ENCODE measurements at places on chromosomes 12 and 14.

GRCh38 chr14:55721353-55721752 is 141.3 kb downstream of the KTN1 start:
- no peak for DNase-seq

DNA sequence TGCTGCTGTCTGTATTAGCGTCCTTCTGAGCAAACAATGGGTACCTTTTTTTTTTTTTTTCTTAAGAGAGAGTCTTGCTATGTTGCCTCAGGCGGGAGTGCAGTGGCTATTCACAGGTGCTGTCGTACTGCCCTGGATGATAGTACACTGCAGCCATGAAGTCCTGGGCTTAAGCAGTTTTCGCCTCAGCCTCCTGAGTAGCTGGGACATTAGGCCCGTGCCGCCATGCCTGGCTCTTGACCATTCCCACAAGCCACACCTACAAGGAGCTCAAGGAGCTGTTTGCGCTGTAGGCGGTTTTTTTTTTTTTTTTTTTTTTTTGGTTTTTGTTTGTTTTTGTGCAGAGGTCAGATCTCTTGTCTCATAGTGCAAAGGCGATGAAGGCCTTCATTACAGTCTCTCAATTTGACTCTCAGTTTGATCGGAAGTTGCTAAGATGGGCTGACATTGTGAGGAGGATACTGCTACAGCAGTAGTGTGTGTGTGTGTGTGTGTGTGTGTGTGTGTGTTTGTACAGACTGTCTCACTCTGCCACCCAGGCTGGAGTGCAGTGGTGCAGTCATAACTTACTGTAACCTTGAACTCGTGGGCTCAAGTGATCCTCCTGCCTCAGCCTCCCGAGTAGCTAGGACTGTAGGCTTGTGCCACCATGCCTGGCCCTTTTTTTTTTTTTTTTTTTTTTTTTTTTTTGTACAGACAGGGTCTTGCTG is 34.2 kb downstream of the TRAF3 start:
- DNase-seq, result no peak

- no peak for DNase-seq
Measured at GRCh38 chr14:95832012-95832411, 44.6 kb upstream of the TUNAR start.

- DNase-seq, result no peak
Measured at GRCh38 chr14:83172363-83172762, 1638.7 kb upstream of the SEL1L start.

DNA sequence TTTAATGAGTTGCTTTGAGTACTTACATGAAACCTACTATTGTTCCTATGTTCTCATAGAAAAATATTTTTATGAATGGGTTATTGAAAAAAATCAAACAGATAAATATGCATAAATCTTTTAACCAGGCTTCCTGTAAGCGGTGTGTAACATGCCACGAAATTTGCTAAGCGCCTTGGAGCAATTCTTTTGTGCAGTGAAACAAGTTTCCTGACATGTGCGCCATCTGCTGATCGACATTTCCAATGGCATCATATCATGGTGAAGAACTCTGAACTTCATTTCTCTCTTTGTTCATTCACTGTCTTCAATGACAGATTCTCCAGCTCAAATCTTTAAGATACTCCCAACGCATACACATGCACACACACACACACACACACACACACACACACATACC is 145.6 kb upstream of the NAV3 start:
- DNase-seq, result no peak

GRCh38 chr14:61565181-61565580 is 130.1 kb upstream of the HIF1A start:
- no peak for DNase-seq

GRCh38 chr14:39175445-39176262 is 600 bp downstream of the PNN start:
- peak; percentile 20 for DNase-seq

DNA sequence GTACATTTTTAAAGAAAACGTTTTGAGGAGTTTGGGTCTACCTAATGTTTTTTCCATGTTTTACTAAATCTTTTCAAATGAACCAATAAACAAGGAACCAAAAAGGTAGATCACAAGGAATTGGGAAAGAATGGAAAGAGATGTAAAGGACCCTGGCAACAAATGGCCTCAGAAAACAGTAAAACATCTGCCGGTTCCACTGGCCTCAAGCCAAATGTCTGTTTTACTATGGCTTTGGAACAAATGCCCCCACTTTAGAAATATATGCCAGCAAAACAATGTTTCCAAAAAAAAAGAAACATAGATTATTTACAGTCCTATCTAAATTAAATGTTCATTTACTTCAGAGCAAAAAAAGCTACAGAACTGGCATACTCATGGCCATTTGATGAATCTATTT is 3.0 kb downstream of the TRMT5 start:
- no peak for DNase-seq

- DNase-seq, result no peak
Measured at GRCh38 chr12:5066251-5066650, 22.6 kb downstream of the KCNA5 start.

DNA sequence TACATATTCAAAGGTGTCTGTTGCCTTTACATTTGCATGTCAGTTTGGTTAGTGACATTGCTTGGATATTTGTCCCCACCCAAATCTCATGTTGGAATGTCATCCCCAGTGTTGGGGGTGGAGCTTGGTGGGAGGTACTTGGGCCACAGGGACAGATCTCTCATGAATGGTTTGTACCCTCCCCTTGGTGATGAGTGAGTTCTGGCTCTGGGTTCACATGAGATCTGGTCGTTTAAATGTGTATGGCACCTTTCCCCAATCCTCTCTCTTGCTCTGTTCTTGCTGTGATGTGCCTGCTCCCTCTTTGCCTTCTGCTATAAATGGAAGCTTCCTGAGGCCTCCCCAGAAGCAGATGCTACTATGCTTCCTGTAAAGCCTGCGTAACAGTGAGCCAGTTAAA is 207.9 kb upstream of the DIO3 start:
- no peak for DNase-seq

- no peak for DNase-seq
Measured at GRCh38 chr14:65226824-65227604, 124.7 kb upstream of the MAX start.

GRCh38 chr12:122182887-122183587 is at the start of gene LRRC43:
LRRC43 (plus strand) TSS chr12:122183123; CDS start chr12:122183145, 22 bp downstream.
- no peak for DNase-seq

DNA sequence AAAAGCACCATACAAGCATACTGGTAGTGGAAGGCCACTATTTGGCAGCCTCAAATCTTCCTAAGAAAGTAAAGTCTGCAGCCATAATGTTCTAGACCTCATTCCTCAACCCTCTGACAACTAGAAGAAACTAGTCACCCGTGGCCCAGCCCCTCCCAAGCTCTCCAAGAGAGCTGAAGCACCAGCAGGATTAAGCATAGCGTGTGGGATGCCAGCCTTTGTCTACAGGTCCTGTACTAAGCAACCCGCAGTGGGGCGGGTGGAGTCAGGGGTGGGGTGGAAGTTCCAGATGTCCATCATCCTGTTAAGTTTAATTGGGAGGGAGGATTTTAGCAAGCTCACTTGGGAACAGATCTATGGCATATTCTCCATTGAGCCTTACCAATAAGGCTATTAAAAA is 14.2 kb downstream of the SLC11A2 start:
- no peak for DNase-seq

GRCh38 chr12:95674631-95675030 is 115.9 kb downstream of the NTN4 start:
- no peak for DNase-seq

DNA sequence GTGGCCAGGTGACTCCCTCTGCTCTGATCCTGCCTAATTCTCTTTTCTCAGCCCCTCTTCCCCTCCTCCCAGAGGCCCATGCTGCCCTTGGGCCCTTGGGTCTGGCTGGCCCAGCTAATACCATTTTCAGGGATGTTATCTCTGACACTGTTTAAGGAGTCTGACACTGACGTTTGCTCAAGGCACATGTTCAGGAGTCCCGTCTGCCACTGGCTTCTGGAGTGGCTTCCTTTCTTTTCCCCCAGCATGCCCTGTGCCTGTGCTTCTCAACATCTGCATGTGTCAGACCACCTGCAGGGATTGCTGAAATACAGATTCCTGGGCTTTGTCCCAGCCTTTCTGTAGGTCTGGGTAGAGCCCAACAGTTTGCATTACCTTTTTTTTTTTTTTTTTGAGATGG is 128.9 kb downstream of the BCL11B start:
- no peak for DNase-seq

- DNase-seq, result no peak
Measured at GRCh38 chr12:47875746-47876439, 28.9 kb downstream of the VDR start.

- DNase-seq, result no peak
Measured at GRCh38 chr12:89427508-89428156, 75.3 kb upstream of the DUSP6 start.

GRCh38 chr12:53255996-53256395 is 12.1 kb upstream of the ESPL1 start:
- DNase-seq, result no peak

GRCh38 chr14:49559979-49560768 is 26.0 kb downstream of the RPS29 start:
- DNase-seq, result no peak

DNA sequence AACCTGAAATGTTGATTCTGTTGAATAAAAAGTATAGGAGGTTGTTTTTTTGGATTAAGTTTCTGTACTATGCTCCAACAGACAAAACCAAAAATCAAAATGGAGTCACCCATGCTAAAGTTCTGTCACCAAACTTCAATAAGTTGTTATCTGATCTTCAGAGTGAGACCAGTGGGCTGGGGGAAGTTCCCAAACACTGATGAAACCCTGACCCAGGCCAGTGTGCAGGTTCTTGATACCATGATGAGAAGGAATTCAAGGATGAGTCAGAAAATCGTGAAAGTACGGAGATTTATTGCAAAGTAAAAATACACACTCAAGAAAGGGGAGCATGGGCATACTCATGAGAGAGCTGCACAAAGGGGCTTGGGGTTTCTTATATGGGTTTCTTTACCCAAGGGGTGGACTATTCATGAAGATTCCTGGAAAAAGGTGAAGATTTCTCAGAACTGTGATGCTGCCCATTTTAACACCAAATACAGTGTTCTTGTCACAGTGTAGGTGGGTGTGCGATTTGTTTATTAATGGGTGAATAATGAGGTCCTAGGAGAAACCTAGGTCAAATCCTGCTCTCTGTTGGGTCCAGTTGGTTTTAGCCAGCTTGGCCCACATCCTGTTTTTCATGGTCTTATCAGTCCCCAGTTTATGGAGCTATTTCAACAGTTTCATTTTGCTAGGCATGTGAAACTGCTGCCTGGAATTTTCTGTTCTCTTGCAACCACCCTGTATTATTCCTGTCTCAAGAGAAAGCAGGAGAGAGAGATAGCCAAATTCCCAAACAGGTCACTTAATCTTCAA is 27.5 kb upstream of the DENND5B start:
- no peak for DNase-seq

- no peak for DNase-seq
Measured at GRCh38 chr14:65019944-65020566, 33.4 kb downstream of the FNTB start.

- DNase-seq, result no peak
Measured at GRCh38 chr12:49340095-49340870, 3.3 kb upstream of the C1QL4 start.

GRCh38 chr12:123748661-123749060 is 13.4 kb upstream of the DNAH10 start:
- no peak for DNase-seq

DNA sequence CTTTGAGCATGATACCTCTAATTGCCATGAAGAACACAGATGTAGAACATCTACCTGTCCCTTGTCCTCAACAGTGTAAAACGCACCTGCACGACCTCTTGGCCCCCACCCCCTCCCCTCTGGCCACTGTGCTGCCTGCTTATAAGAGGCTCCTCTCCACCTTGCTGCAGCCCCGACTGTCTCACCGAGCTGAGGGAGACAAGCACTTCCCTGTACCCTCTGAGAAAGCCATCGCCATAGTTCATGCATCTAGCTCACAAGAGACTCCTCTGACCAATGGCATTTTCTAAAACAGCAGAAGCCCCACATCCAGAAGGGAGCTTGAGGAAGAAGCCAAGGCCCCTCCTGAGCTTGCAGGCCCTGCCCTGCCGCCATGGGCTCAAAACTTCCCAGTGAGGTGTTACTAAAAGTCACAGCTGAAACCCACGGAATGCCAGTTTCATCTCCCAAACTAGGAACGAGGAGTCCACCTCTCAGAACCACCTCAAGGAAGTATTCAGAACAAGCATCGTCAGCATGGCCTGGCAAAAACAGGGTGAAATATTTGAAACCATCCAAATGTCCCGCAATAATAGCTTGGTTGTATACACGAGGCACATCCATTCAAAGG is 21.5 kb upstream of the ANO2 start:
- DNase-seq, result no peak

DNA sequence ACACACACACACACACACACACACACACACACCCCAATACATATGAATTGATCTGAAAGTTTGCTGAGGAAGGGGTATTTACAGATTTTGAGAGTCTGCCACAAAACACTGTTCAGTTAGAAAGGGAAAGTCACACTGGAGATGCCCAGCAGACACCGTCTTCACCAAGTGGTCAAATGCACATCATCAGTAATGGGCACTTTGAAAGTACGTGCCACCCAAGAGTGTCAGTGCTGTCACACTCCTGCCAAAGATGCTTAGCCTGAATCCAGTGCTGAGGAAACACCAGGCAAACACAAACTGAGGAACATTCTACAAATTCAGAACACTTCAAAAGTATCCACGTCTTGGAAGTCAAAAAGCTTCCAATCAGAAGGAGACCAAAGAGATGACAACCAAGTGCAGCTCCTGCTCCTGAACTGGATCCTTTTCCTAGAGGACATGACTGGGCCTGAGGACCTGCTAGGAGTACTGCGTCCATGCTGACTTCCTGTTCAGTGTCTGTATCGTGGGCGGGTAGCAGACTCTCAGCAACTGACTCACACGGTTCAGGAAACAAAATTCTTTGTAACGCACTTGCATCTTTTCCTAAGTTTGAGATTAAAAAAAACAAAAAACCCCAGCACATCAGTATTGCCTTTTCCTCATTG is 18.6 kb downstream of the PSMC1 start:
- no peak for DNase-seq

DNA sequence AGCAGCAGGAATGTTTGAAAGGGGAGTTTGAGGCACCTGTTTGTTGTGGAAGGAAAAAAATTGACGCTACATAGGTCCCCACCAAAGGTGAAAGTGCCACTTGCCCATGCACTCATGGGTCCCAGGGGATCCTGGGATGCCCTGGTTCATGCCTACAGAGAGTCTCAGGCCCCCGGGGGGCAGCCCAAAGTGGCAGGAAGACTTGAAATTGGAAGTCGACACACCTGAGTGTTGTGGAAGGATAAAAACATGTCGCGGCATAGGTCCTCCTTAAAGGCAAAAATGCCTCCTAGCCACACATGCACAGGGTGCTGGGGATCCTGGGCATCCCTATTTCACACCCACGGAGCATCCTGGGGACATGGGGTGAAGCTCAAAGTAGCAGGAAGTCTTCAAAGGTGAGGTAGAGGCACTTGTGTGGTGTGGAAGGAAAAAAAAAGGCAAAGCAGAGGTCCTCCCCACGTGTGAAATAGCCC is 576.1 kb downstream of the ALG10 start:
- no peak for DNase-seq

- DNase-seq, result no peak
Measured at GRCh38 chr14:82999802-83000201, 1466.1 kb upstream of the SEL1L start.

GRCh38 chr12:119578112-119578511 is 15.5 kb upstream of the TMEM233 start:
- no peak for DNase-seq

GRCh38 chr12:57237932-57238853 is 8.7 kb downstream of the SHMT2 start:
- no peak for DNase-seq

- no peak for DNase-seq
Measured at GRCh38 chr12:21608196-21608595, 3.5 kb upstream of the GYS2 start.

- DNase-seq, result no peak
Measured at GRCh38 chr14:68047906-68048305, 228.3 kb downstream of the RAD51B start.

All from stimulated activated CD8-positive, alpha-beta memory T cell treated with anti-CD3 and anti-CD28 coated beads, Interleukin-4, amount 100 ng/mL, for 1 hour (primary cell).